Left renal pelvis (tissue), 4 donors: ENCODE measurements at places on chromosomes 5 and 9. TPM values are rescaled to one million over a fixed set of nuclear protein-coding genes. Genes with fewer than 3 reads are reported as not detected.

PDGFRB gene
- polyA plus RNA-seq: 196 TPM

SPINK4 gene
- polyA plus RNA-seq: not detected

C5orf58 gene
- polyA plus RNA-seq: 0.59 TPM

CNTNAP3B gene
- polyA plus RNA-seq: 17.0 TPM

RNF38 gene
- polyA plus RNA-seq: 52.1 TPM

PCDHB15 gene
- polyA plus RNA-seq: 16.8 TPM

MAP1B gene
- polyA plus RNA-seq: 11.6 TPM

ELAVL2 gene
- polyA plus RNA-seq: 3.3 TPM

LRRC70 gene
- polyA plus RNA-seq: 5.3 TPM

NXNL2 gene
- polyA plus RNA-seq: 1.5 TPM

UBE2QL1 gene
- 1.3 TPM for polyA plus RNA-seq

DNA sequence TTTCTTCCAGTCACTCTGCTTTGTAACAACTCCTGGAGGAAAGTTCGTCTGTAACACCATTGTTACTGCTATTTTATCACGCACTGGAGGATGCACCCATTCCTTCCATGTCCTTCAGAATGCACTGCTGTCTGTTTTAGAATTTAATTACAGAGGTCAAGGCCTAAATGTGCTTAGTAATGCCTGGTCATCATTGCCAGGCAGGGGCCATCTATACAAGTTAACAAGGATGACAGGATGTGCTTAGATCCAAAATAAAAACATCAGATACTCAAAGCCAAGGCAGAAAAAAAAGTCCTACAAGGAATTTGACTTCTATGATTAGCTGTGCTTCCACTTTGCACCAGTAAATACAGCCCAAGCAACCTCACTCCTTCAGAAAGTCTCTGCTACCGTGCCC, 371.4 kb downstream of the SEMA5A start:
- no peak for DNase-seq

DNA sequence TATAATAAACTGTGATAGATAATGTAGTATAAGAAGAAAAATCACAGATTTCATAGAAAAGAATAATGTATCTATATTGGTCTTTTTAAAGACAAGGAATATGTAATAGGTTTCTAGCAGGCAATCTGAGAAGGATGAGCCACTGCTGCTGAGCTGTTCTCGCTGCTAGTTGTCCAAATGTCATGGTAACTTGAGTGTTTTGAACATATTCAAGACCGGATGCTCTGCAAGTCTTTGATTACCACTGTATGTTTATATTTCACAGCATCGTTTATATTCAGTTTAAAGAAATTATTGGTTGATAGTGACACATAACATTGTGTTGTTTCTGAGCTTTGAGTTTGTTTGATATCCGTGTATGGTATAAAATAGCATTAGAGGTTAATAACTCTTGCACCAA, 9.6 kb downstream of the C5orf47 start:
- DNase-seq: no peak

DNA sequence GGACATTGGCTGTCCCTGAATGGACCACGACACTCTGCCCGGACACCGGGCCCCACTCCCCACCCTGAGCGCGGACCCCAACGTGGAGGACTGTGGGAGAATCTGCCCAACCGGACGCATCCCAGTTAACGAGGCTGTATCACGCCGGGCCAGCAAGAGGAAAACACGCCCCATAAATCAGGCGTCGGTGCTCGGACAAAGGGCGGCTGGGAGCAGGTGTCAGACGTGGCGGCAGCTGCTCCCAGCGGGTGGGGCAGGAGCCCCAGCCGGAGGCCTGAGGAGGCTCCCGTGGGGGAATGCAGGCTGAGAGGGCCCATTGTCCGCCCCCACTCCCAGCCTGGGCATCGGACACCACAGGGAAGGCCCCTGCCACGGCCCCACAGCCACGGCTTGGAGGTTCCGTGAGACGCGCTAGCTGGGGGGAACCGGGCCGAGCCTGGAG, 19.2 kb downstream of the NOTCH1 start:
- no peak for DNase-seq

GRCh38 chr9:26535151-26535550, 357.5 kb downstream of the CAAP1 start:
- DNase-seq: no peak

DNA sequence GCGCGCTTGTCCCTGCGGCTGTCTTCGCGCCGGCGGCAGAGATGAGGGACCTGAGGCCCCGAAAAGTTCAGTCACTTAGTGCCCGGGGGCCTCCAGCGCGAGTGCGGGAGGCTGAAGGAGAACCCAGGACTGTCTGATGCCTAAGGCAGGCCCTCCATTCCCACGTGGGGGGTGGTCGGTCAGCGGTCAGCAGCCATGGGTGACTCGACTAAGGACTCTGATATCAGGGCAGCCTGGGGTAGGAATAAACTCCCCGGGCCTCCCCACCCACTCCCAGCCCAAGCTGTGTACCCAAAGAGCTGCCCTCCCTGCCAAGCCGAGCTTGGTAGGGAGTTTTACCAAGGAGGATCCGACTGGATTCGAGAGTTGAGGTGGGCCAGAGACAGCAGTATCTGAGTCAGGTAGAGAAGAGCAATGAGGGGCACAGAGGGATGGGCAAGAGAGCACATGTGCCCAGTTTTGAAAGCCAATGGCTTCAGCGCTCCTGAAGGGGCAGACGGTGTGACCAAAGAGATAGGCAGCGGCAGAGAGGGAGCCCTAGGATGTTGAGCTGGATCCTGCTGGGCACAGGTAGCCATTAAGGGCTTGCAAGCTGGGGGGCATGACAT, 787 bp downstream of the FGFR4 start:
- no peak for DNase-seq

GRCh38 chr5:123814801-123815470, 303.0 kb downstream of the CSNK1G3 start:
- no peak for DNase-seq

DNA sequence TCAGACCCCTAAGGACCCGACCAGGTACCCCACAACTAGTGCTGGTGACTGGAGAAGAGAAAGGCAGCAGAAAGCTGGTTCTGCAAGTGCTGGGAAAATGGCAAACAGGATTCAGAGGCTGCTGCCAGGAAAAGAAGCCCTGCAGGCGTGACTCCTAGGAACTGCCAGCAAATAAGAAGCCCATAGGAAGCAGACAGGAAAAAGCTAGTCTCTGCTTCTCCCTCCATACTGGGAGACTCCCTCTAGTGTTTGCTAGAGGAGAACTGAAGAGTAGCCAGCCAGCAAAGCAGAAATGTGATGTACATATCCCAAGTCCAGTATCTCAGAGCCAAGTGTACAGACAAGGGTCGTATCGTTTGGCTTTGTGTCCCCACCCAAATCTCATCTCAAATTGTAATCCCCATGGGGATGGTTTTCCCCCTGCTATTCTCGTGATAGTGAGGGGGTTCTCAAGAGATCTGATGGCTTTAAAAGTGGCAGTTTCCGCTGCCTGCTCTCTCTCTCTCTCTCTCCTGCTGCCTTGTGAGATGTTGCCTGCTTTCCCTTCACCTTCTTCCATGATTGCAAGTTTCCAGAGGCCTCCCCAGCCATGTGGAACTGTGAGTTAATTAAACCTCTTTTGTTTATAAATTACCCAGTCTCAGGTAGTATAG, 38.1 kb upstream of the TUSC1 start:
- DNase-seq: no peak

DNA sequence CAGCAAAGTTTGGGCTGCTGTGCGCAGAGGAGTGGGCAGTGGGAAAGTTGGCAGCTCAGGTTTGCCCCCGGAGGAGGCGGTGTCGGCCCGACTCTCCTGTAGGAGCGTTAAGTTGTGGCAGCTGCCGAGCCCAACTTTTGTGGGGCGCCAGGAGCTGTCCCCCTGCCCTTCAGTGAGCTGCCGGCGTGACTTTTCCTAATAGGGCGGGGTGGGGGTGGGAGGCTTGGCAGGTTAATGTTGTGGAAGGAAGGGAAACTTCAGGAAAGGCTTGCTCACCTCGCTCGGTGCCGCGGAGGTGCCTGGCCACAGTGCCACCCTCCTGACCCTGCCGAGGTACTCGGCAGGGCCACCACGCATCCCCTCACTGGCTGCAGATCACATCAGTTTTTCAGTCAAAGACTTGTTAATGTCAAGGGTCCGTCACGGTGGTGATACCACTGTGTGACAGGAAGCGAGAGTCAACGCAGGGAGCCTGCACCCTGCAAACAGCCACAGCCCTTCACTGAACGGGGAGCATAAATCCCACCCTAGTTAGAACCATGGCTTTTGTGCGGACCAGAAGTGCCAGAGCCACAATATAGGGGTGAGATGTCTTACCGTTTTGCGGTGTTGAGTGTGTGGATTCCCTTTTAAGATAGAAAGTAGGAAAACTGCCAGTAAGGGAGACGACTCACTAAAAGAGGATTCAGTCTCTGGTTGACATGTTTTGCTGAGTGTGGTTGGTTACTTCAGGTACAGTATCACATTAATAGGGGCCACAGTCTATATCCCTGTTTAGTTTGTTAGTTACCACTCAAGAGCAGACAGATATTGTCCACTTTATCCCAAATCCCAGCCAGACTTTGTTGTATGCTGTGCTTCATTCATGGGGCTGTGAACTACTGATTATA, 796 bp downstream of the LNPEP start:
- DNase-seq: no peak

DNA sequence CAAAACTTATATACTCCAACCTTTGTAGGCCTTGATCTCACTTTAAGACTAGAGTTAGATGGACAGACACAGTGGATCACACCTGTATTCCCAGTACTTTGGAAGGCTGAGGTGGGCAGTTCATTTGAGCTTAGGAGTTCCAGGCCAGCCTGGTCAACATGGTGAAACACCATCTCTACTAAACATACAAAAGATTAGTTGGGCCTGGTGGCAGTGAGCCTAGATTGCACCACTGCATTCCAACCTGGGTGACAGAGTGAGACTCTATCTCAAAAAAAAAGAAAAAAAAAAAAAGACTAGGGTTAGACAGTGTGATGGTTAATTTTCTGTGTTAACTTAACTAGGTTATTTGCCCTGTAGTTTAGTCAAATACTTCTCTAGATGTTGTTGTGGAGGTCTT, 74.1 kb downstream of the CFAP95 start:
- DNase-seq: no peak

GRCh38 chr5:83919071-83920041, 198.7 kb upstream of the HAPLN1 start:
- DNase-seq: no peak

- DNase-seq: no peak
Observed at GRCh38 chr5:175288048-175288621, 155.8 kb downstream of the DRD1 start.

DNA sequence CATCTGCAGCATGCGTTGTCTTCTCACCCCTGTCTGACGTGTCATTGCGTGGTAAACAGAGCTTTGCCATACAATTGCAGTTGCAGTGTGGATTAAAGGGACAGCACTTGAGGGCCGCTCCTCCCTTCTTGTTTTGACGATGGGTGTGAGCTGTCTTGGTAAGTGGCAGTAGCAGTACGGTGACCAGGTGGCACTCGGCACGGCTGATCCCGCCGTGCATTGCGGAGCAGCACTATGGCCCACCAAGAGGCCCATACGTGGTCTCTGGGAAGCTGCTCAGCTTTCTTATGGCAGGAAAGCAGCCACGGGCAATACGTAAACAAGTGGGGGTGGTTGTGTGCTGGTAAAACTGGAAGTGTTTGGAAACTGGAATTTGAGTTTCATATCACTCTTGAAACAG, 25.1 kb downstream of the EHMT1 start:
- no peak for DNase-seq

DNA sequence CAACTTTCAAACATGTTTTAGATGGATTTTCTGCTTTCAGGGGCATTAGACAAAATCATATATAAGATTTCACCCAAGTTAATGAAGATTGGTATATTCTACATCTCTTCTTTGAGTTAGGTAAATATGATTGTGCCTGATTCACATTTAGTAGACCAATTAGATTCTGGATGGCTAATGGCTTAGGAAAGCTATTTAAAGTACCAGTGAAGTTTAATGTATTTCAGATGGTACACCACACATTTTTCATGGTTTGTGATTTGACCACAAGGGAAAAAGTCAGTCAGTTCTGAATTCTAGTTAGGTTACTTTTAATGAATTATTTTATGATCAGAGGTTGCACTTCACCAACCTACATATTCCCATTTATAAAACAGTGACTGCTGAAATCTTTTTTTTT, 409.7 kb downstream of the ADGRV1 start:
- no peak for DNase-seq

GRCh38 chr5:124162767-124163532, 583.5 kb downstream of the ZNF608 start:
- DNase-seq: no peak

GRCh38 chr9:126885131-126885641, 24.7 kb downstream of the ZBTB34 start:
- DNase-seq: no peak

- no peak for DNase-seq
Observed at GRCh38 chr5:91110686-91111085, 272.4 kb downstream of the ARRDC3 start.

DNA sequence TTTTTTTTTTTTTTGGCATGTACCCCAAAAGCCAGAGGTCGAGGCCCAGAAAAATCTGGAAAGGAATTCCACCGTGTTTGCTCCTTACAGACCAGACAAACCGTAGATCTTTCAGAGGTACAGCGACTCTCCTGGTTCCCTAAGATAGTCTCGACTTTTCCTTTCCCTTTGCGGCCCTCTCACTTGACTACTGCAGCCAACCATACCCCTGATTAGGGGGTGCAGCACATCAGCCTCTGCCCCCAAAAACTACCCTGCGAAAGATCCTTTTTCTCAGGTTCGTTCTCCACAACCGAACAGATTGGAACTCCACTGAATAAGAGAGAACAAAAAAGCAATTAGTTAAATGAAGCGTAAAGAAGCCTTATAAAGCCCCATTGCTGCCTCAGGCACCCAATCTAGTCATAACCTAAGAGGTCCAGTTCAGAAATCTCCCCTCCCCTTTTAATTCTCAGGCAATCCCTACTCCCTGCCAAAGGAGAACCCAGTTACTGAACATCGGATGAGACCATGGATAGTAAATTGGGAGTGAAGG, 379 bp upstream of the TICAM2 start:
- no peak for DNase-seq

GRCh38 chr5:140664030-140664358, 710 bp upstream of the WDR55 start:
- DNase-seq: no peak

DNA sequence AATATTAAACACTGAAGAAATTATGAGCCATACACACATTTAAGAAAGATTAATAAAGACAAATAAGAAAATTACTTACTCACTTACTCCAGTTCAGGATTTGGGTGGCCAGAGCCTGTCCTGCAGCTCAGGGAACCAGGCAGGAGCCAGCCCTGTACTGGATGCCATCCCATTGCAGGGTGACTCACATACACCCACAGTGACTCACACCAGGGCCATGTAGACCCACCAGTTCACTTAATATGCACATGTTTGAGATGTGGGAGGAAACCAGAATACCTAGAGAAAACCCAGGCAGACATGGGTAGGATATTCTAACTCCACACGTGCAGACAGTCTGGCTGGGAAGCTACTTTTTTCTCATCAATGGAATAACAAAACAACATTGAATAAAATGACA, 49.6 kb upstream of the ADRB2 start:
- DNase-seq: no peak
